Activated T-cell treated with anti-CD3 and anti-CD28 coated beads for 1 hour (primary cell): ENCODE measurements at places on chromosomes 3 and 15.

DNA sequence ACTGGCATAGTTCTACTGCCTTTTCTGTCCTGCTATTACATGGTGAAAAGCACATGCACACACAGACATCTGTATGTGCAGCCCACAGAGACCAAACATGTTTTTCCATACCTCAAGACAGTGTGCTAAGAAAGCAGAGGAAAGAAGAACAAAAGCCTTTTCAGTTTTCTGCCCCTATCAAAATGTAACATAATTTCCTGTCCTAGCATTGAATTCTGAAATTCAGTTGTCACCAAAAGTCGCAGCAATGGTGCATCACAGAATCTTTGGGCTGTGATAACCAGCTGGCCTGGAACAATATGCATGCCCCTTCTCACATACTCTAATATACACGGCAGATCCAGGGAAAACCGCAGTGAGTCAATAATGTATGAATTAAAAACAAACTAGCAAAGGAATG, 153.8 kb upstream of the RAP2B start:
- DNase-seq, result no peak

GRCh38 chr3:170419557-170420087, 954 bp downstream of the CLDN11 start:
- no peak for DNase-seq

- DNase-seq, result no peak
Observed at GRCh38 chr3:11734-12133, 184.8 kb upstream of the CHL1 start.

DNA sequence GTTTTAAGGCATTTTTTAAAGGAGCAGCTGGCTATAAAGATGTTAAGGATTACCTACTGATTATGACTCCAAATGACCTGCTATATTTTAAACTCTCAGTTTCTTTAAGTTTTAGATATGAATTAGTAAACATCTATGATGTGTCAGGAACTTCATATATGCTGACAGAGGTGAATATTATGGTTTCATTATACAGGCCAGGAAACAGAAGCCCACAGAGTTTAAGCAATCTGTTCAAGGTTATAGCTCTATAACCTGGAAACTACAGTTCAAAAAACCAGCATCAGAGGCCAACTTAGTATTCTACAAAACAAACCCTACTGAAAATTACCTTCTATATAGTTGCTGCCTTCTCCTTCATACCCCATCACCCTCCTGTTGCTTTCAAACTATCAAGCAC, 17.4 kb downstream of the PLSCR4 start:
- DNase-seq, result no peak

GRCh38 chr15:90819850-90820249, 48.5 kb upstream of the FURIN start:
- DNase-seq, result no peak

- no peak for DNase-seq
Observed at GRCh38 chr3:90145094-90145860, 1037.9 kb downstream of the EPHA3 start.

DNA sequence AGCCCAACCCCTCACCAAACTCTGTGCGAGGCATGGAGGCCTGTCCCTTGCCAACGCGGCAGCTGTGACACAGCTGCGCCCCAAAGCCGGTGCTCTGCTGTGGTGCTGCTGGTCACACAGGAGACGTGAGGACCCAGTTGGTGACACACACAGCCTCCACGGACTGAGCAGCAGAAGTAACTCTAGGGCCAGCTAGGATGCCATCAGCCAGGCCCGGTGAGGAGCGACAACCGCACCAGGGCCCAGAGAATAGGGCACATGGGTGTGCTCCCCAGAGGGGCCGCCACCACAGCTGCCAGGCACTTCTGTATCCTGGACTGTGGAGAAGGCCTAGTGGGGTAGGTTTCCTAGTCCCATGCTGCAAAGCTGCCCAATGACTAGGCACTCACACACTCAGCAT, 10.7 kb downstream of the ZXDC start:
- DNase-seq, result no peak

- no peak for DNase-seq
Observed at GRCh38 chr3:67605377-67605776, 49.0 kb downstream of the SUCLG2 start.

DNA sequence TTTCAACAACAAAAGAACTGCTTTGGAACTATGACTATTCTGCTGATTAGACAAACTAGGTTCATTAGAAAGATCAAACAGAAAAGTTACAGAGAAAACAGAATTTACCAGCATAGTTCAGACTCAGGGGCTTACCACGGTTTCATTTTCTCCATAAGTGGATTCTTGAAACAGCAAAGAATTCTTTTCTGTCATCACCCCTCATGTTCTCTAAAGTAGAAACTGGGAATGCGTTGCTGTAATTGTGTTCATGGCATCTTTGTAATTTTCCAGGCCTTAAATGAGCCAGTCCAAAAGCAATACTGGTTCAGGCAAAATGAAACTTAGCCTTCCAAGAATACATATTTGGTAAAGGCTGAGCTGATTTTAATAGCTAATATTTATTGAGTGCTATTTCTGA, 287.8 kb downstream of the CHL1 start:
- DNase-seq, result no peak

DNA sequence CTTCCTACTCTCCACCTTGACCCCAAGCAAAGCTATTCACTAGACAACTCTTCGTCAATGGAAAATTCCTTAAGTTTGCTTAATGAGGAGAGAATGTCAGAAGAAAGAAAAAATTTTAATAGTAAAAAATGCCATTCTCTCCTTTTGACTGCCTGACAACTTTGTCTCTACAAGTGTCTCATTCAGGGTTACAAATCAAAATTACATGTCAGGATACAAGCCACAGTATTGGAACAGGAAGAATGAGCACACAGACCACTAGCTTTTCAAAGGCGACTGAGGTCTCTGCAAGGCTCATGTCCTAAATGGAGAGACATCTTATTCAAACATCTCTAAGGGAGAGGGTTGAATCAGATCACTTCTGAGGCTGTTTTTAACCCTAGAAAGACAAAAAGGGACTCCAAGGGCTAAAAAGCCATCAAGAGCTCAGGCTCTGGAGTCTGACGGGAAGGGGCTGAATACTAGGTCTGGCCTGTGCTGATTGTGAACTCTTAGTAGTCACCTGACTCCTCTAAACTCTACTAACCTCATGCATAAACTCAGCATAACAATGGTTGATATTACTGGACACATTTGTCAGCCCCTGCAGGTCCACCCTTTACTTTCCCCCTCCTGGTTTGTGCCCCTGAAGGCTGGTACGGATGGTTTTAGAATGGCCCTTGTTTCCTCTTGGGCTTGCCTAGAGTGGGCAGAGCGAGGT, 12.8 kb upstream of the MEIS2 start:
- DNase-seq, result no peak

DNA sequence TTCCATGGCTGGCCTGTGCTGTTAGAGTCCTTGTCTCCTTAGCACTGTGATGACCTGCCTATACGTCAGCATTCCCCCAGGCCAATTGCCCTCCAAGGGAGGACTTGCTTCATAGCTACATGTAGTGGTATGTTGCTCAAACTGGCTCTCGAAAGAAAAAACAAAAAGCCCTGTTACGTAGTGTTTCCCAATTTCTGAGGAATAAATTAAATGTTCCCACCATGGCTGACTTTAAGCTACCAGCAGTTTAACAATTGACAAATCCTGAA, 54.6 kb downstream of the WNT7A start:
- no peak for DNase-seq
